ENCODE measurements at places on chromosomes 4 and X. TPM values are rescaled to one million over a fixed set of nuclear protein-coding genes. Genes with fewer than 3 reads are reported as not detected.

The MED12 gene
- 27.8 TPM for polyA plus RNA-seq

The NPNT gene
- polyA plus RNA-seq: 13.3 TPM

DNA sequence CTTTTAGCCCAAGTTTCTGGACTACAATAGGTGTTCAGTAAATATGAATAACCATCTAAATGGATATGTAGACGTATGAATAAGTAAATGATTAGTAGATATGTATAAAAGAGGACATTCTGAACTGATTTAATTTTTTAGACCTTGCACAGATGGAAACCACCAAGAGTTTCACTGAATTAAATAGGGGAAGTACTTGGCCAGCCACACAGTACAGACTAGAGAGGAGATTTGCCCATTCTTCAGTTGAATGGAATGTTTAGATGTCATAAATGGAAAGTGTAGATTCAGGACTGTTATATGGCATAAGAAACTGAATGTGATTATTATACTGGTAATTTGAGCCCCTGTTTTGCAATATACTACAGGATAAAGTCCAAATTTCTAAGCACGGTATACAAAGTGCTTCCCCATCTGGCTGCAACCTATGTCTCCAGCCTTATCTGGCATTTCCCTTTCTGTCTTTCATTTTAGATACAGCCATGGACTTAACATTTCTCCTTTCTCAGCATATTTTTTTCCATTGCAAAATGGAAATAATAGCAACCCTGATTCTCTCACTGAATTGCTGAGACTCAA lies 137.8 kb upstream of the HS3ST1 start:
- no peaks in the 10 kb centered on the region for H3K27me3 ChIP-seq
- H3K27ac ChIP-seq: no peak overlapping the region
- H3K4me3 ChIP-seq: no peak overlapping the region

DNA sequence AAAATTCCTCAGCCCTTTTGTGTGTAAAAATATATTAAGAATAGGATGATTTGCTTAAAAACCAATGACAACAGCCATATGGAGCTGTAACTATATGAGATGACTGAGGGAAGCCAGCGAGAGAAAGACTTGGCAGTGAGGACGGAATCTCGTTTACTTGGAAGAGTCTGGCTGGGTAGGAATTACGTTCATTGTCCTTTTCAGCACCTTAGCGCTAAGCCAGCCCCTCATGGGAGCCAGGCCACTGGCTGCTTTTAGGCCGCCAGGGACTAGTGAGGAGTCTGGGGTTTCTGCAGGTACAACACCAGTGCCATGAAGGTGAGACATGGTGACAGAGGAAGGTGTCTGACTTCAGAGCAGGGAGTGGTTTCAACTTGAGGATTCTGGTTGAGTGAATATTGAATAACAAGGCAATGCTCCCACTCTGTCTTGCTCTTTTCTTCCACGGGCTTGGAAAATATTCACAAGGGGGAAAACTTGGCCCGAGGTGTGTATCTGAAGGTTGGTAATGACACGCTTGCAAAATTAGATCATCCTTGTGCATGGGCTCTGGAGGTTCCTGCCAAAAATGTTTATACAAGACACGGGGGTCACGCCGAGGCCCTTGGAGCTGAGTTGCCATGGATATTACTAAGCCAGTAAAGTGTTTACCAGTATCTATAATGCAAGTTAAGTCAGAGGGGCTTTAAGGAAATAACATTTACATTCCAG lies 17.4 kb downstream of the KLF3 start:
- no peak overlapping the region for H3K4me3 ChIP-seq
- peaks cover 20% of the 10 kb centered on the region for H3K4me1 ChIP-seq
- H3K27me3 ChIP-seq: no peaks in the 10 kb centered on the region
- no peak for DNase-seq
- H3K27ac ChIP-seq: no peak overlapping the region

The VCX3A gene
- polyA plus RNA-seq: not detected

The RIBC1 gene
- polyA plus RNA-seq: 2.8 TPM

The TCEAL3 gene
- 195 TPM for polyA plus RNA-seq

DNA sequence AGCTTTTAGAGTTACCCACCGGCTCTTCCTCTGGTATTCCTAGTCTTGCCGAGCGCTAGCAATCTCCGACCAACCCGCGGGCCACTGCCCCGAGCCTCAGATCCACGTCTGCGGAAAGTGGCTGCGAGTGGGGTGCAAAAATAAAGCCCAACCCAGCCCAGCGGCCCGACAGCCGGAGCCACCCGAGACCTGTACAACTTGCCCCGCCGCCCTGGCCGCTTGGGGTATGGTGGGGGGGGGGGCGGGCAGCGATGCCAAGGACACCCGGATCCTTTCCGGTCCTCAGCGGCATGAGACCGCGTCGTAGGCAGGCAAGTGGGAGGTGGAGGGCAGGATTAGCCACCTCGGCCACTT lies 1.6 kb downstream of the SLITRK4 start:
- no peak overlapping the region for H3K27ac ChIP-seq
- H3K36me3 ChIP-seq: no peaks in the 10 kb centered on the region
- no peaks in the 10 kb centered on the region for H3K4me1 ChIP-seq

The NBDY gene
- 60.9 TPM for polyA plus RNA-seq

The PPARGC1A gene
- 2.5 TPM for polyA plus RNA-seq

GRCh38 chrX:10379878-10380277 lies 223.1 kb downstream of the CLCN4 start:
- no peak overlapping the region for H3K4me3 ChIP-seq
- H3K27me3 ChIP-seq: no peaks in the 10 kb centered on the region
- no peaks in the 10 kb centered on the region for H3K4me1 ChIP-seq
- H3K36me3 ChIP-seq: no peaks in the 10 kb centered on the region
- no peak overlapping the region for H3K27ac ChIP-seq
- no peak for DNase-seq

DNA sequence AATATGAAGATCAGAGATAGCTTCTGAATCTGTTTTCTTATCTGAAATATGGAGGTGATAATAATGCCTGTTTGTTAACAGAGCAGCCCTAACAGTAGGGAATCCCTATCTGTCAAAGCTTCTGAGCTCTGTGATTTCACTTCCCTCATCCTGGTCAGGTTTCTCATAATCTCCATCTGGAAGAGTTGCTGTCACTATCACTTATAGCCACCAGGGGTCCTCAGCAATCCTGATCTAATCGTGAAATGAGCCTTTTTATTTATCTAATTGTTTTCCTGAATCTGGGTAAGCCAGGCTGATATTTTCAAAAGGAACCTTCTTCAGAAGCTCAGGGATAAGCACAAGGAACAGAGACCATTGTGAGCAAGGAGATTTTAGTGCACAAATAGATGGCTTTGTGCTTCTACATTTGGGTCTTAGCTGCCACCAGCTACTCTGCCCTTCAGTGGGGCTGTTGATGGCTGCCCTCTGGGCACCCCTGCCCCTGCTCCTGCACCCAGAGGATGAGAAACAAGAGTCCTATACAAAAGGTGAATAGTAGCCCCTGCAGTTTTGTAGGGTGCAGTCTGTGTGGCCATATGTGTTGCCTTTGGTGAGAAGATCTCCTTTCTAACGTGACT lies 196.4 kb upstream of the RADX start:
- H3K36me3 ChIP-seq: no peaks in the 10 kb centered on the region
- H3K4me3 ChIP-seq: no peak overlapping the region
- no peaks in the 10 kb centered on the region for H3K27me3 ChIP-seq
- no peak overlapping the region for H3K27ac ChIP-seq
- no peaks in the 10 kb centered on the region for H3K4me1 ChIP-seq

- H3K4me3 ChIP-seq: no peak overlapping the region
- H3K36me3 ChIP-seq: no peaks in the 10 kb centered on the region
- H3K27ac ChIP-seq: no peak overlapping the region
Measured at GRCh38 chr4:120215350-120215749, 148.7 kb upstream of the MAD2L1 start.

DNA sequence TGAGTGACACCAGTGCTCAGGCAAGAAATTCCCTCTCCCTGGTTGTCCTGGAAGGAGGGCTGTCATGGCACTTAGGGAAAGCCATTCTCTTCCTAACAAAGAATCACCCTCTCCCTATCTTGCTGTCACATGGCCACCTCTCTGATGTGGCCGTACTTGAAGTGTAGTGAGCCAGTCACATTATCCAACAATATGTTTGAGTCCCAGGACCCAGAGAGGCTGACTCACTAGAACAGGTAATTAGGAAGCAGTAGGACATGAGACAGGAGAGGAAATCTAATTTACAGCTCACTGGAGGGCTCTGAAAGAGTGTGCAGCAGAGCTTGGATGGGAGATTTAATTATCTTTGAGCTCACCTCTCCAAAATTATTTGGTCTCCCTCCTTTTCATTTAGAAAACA lies 299.1 kb downstream of the ARHGAP24 start:
- no peaks in the 10 kb centered on the region for H3K36me3 ChIP-seq
- DNase-seq: no peak
- H3K27ac ChIP-seq: no peak overlapping the region
- H3K27me3 ChIP-seq: no peaks in the 10 kb centered on the region

DNA sequence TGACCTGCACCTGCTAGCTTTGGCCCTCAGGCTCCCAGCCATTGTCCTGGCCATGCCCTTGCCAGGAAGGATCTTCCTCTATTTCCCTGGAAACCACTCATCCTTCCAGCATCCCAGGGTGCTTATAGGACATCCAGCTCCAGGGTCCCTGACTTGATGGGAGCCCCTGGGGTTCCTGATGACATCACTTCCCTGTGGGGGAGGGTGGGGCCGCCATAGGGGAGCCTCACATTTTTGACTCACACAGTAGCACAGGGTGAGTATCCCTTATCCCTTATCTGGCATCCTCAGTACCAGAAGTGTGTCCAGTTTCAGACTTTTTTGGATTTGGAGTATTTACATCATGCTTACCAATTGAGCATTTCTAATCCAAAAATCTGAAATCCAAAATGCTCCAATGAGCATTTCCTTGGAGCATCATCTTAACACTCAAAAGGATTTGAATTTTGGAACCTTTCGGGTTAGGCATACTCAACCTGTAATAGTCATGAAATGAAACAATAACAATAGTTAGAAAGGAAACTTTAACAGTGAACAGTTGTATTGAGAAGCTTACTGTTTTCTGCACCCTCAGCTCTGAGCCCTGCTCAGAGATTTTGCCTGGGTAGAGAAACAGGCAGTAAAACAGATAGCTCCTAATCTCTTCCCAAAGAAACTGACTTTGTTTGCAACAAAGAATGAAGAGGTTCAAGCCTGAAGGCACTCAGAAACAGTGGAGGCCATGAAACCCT lies 22.1 kb downstream of the TNIP2 start:
- no peaks in the 10 kb centered on the region for H3K27me3 ChIP-seq
- H3K27ac ChIP-seq: no peak overlapping the region
- H3K36me3 ChIP-seq: no peaks in the 10 kb centered on the region
- no peak overlapping the region for H3K4me3 ChIP-seq
- no peaks in the 10 kb centered on the region for H3K4me1 ChIP-seq

DNA sequence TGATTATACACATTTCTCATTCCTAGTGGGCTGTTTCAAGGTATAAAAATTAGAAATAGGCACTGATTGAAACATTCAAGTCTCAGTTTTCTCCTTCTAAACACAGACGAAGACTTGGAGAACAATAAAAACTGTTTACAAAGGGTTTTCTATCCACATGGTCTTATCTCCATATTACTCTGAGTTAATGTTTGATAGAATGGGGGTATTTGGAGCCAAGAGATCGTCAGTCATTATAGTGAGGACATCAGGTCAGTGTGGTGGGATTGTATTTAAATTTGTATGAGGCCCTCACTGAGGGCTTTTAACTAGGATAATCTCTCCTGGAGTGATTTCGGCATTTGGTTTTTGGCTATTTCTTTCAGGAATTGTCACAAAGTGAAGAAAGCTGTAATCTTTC lies 16.4 kb upstream of the DYNLT3 start:
- H3K27me3 ChIP-seq: no peaks in the 10 kb centered on the region
- H3K4me1 ChIP-seq: no peaks in the 10 kb centered on the region
- no peak overlapping the region for H3K4me3 ChIP-seq
- H3K36me3 ChIP-seq: no peaks in the 10 kb centered on the region

The ADH1A gene
- polyA plus RNA-seq: 0.15 TPM

DNA sequence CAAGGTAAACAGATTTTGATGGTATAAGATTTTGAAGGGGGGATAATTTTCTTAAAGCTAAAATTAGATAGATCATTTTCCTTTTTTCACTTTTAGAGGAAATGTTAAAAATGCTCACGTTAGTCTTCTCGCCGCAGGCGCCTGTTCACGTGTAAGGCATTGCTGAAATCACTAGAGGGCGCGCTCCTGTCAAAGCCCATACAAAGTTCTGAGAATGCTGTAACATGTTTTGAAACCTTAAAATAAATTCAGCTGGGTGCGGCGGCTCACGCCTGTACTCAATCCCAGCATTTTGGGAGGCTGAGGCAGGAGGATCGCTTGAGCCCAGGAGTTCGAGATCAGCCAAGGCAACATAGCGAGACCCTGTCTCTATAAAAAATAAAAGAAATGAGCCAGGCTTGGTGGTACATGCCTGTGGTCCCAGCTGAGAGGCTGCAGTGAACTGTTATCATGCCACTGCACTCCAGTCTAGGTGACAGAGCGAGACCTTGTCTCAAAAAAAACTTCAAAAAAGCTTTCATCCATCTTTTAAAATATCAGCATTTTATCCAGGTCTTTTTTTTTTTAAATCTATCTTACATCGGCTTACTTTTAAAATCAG lies 138.0 kb downstream of the RBMX2 start:
- peak; percentile 29 for DNase-seq
- H3K4me3 ChIP-seq: no peak overlapping the region
- no peaks in the 10 kb centered on the region for H3K36me3 ChIP-seq
- H3K27me3 ChIP-seq: no peaks in the 10 kb centered on the region
- no peaks in the 10 kb centered on the region for H3K4me1 ChIP-seq

The NHSL2 gene
- polyA plus RNA-seq: 1.4 TPM

- H3K36me3 ChIP-seq: no peaks in the 10 kb centered on the region
- H3K27me3 ChIP-seq: no peaks in the 10 kb centered on the region
- peaks cover 34% of the 10 kb centered on the region for H3K4me1 ChIP-seq
- DNase-seq: no peak
- no peak overlapping the region for H3K4me3 ChIP-seq
Measured at GRCh38 chr4:7336067-7336569, 98.6 kb downstream of the PSAPL1 start.

DNA sequence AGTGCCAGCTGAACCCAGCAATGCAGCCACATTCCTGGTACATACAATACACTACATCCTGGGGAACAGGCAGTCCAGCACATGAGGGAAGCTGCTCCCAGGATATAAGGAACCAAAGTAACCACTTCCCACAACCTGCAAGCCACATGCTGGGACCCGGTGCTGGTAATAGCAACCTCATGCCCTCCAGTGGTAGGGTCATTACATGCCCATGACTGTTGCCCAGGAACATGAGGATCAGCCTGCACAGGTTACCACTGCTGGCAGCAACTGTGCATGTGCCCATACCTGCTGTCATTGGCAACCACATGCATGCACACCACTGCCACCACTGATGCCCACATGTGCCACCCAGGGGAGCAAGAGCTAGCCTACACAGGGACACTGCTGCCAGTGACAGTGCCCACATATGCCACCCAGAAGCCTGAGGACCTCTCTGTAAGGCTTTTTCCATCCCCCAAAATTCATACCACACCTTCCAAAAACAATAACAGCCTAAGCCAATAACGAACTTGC lies 1982.5 kb downstream of the ARAP2 start:
- H3K27me3 ChIP-seq: no peaks in the 10 kb centered on the region
- no peak overlapping the region for H3K27ac ChIP-seq

- no peaks in the 10 kb centered on the region for H3K4me1 ChIP-seq
- no peak for DNase-seq
Measured at GRCh38 chr4:141609243-141609642, 27.1 kb upstream of the IL15 start.
